ENCODE measurements at places on chromosomes 7 and 10. TPM values are rescaled to one million over a fixed set of nuclear protein-coding genes. Genes with fewer than 3 reads are reported as not detected.

- no peaks in the 10 kb centered on the region for H3K27me3 ChIP-seq
- no peak overlapping the region for H3K27ac ChIP-seq
- H3K4me3 ChIP-seq, result no peak overlapping the region
- no peaks in the 10 kb centered on the region for H3K4me1 ChIP-seq
- no peak for DNase-seq
These were observed 118.5 kb upstream of the TMEM106B start for GRCh38 chr7:12092499-12093130.

Gene TMEM270
- total RNA-seq, result not detected

- no peak overlapping the region for H3K4me3 ChIP-seq
- H3K27ac ChIP-seq, result no peak overlapping the region
- peaks cover 4% of the 10 kb centered on the region for H3K27me3 ChIP-seq
These were observed 81.0 kb downstream of the EZH2 start for GRCh38 chr7:148803094-148803493.

DNA sequence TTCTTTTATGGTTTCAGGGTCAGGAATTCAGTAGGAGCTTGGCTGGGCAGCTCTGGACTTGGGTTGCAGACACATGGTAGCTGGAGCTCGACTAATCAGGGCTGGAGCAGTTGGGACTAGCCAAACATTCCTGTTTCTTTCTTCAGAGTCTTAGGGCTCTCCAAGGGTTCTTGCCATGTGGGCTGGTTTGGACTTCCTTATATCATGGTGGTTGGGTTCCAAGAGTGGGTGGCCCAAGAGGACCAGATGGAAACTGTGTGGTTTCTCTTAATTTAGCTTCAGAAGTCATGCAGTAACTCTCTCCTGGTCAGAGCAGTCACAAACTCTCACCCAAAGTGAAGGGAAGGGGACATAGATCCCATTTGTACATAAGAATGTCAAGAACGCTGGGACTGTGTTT lies 270.1 kb upstream of the FZD1 start:
- H3K27ac ChIP-seq, result no peak overlapping the region
- no peaks in the 10 kb centered on the region for H3K36me3 ChIP-seq
- no peaks in the 10 kb centered on the region for H3K4me1 ChIP-seq
- no peaks in the 10 kb centered on the region for H3K27me3 ChIP-seq

Gene KIF11
- total RNA-seq, result 9.4 TPM

GRCh38 chr7:106282390-106282789 lies 2.4 kb downstream of the NAMPT start:
- peaks cover 41% of the 10 kb centered on the region for H3K4me1 ChIP-seq
- peak overlapping the region; percentile 98 for H3K4me3 ChIP-seq
- H3K36me3 ChIP-seq, result peaks cover 19% of the 10 kb centered on the region
- peaks cover 10% of the 10 kb centered on the region for H3K27me3 ChIP-seq
- no peak overlapping the region for H3K27ac ChIP-seq

DNA sequence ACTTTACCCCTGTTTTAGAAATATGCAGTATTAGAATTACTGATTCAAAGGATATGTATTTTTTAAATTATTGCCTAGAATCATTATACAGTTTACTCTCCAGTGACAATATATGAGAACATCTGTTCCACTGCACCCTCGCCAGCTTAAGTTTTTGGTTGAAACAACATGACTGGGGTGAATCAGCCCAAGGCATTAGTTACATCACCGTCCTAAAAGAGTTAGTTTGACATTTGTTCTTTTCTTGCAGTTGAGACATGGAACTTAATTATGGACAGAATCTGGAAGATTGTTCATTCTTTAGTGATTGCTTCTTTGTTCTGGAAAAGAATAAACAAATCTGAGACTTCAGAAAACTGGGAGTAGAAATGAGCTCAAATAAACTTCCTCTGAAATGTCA lies 167.3 kb upstream of the DKK1 start:
- H3K27ac ChIP-seq, result no peak overlapping the region
- peaks cover 4% of the 10 kb centered on the region for H3K4me1 ChIP-seq
- H3K36me3 ChIP-seq, result no peaks in the 10 kb centered on the region
- H3K27me3 ChIP-seq, result no peaks in the 10 kb centered on the region
- H3K4me3 ChIP-seq, result no peak overlapping the region

Gene SPDYE16
- not detected for total RNA-seq

Gene CLEC2L
- total RNA-seq, result not detected

- H3K36me3 ChIP-seq, result peaks cover 5% of the 10 kb centered on the region
- H3K4me3 ChIP-seq, result no peak overlapping the region
- no peaks in the 10 kb centered on the region for H3K4me1 ChIP-seq
- no peaks in the 10 kb centered on the region for H3K27me3 ChIP-seq
- no peak overlapping the region for H3K27ac ChIP-seq
These were observed 34.0 kb downstream of the INPP5F start for GRCh38 chr10:119759832-119760231.

- H3K36me3 ChIP-seq, result no peaks in the 10 kb centered on the region
- no peak overlapping the region for H3K4me3 ChIP-seq
- peaks cover 3% of the 10 kb centered on the region for H3K27me3 ChIP-seq
- H3K27ac ChIP-seq, result no peak overlapping the region
- no peaks in the 10 kb centered on the region for H3K4me1 ChIP-seq
These were observed 26.5 kb upstream of the C10orf71 start for GRCh38 chr10:49272251-49273081.

- no peak for DNase-seq
- no peaks in the 10 kb centered on the region for H3K4me1 ChIP-seq
- no peaks in the 10 kb centered on the region for H3K36me3 ChIP-seq
- no peak overlapping the region for H3K4me3 ChIP-seq
- H3K27me3 ChIP-seq, result peaks cover 2% of the 10 kb centered on the region
These were observed 615.8 kb downstream of the CCSER2 start for GRCh38 chr10:84944187-84944586.
